ENCODE measurements at places on chromosomes 13 and 19.

DNA sequence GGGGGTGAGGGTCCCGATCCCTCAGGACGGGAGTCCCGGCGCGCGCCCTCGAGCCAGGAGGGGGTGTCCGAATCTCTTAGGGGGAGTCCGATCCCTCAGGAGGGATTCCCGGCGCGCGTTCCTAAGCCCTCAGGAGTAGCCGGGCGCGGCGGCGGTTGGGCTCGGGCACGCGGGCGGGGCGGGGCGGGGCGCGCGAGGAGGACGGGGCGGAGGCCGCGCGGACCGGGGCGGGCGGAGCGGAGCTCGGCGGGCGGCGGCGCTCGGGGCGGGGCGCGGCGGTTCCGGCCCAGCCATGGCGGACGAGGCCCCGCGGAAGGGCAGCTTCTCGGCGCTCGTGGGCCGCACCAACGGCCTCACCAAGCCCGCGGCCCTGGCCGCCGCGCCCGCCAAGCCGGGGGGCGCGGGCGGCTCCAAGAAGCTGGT is at the start of gene CUL4A:
Gene CUL4A (plus strand): TSS at position 278 of the 423 bp plus-strand sequence. CDS start 15 bp downstream, at position 293.
- DNase-seq: peak; percentile 45

GRCh38 chr19:17950310-17951156 is 16.4 kb upstream of the KCNN1 start:
- no peak for DNase-seq

GRCh38 chr13:111132948-111133347 is 17.8 kb downstream of the ARHGEF7 start:
- DNase-seq: no peak

GRCh38 chr19:20247016-20247683 is 80.1 kb downstream of the ZNF486 start:
- no peak for DNase-seq

DNA sequence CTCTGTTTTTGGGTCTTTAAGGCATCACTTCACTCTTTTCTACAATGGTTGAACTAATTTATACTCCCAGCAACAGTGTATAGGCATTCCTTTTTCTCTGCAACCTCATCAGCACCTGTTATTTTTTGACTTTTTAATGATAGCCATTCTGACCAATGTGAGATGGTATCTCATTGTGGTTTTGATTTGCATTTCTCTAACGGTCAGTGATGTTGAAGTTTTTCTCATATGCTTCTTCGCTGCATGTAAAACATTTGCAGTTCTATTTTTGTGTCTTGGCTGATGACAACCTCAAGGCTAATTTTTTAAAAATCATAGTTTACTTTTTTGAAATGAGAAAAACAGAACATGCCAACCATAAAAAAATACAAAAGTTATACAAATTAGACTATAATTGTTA is 258.2 kb upstream of the EDNRB start:
- DNase-seq: no peak

- no peak for DNase-seq
Observed at GRCh38 chr19:58279925-58280316, 1.2 kb downstream of the ZNF8 start.

GRCh38 chr13:50244713-50245574 is 229.7 kb downstream of the KCNRG start:
- DNase-seq: no peak

- DNase-seq: no peak
Observed at GRCh38 chr19:12969292-12969988, at the start of gene DAND5. DAND5 (plus strand) TSS chr19:12969576; CDS start chr19:12969661, 85 bp downstream.

GRCh38 chr13:50800091-50800739 is 43.3 kb downstream of the DLEU7 start:
- DNase-seq: no peak
